SIG-M5 (cell line): ENCODE measurements at places on chromosomes 2 and 18.

- DNase-seq, result no peak
Measured at GRCh38 chr2:8701681-8702379, 20.0 kb downstream of the ID2 start.

DNA sequence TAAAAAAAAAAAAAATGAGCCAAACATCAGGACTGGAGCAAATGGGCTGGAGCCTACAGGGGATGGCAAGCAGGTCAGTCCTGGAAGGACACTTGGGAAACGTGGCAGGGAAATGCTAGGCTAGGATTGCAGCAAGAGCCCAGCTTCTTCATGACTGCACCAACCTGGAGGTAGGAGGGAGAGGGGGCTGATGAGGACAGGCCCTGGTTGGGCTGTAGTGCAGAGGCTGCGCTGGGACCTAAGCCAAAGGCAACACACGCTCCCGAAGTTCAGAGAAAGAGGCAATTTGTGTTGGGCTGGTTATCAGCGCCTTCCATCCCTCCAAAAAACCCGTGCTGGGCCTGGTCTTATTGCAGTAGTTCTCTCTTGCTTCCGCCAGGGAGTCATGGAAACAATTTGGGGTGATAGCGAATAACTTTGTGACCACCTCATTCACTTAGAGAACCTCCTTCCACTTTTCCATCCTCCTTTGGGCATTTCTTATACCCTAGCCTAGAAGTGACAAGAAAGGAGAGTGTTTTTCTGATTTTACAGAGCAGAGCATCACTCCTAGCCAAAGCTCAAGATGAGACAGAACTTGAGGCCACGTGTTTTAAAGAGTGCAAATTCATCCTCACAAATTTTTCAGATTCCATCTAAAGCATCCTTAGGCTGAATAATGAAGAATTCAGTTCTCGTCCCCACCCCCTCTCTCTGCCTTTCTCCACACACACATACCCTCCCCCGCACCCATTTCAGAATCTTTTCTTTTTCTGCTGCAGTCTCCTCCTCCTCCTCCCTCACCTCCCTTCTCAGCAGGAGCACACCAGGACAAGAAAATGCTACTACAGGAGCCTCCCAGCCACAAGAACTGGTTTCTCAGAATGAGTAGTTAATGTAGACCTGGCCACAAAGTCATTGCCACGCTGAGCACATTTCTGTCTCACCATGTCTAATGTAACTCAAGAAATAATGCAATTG lies 82.5 kb upstream of the STPG4 start:
- no peak for DNase-seq

- no peak for DNase-seq
Measured at GRCh38 chr2:95343429-95344214, 46.5 kb downstream of the KCNIP3 start.

DNA sequence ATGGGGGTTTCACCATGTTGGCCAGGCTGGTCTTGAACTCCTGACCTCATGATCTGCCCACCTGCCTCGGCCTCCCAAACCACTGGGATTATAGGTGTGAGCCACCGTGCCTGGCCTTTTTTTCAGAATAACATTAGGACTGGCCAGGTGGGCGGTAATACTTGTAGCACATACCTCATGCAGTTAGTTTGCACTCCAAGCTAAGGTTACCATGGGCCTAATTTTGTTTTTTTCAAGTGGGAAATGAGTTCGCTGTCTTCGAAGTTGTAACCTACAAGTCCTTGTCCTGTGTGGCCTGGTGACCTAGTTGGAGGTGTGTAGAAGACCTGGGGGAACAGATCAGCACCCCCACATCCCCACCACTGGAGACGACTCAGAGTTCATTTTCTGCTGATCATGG lies 74.8 kb downstream of the LYPD1 start:
- DNase-seq, result no peak

GRCh38 chr2:15127301-15127700 lies 433.8 kb downstream of the NBAS start:
- no peak for DNase-seq

GRCh38 chr18:62767836-62768557 lies 52.7 kb downstream of the PHLPP1 start:
- DNase-seq, result no peak

GRCh38 chr18:56233595-56233994 lies 404.8 kb downstream of the TXNL1 start:
- no peak for DNase-seq

DNA sequence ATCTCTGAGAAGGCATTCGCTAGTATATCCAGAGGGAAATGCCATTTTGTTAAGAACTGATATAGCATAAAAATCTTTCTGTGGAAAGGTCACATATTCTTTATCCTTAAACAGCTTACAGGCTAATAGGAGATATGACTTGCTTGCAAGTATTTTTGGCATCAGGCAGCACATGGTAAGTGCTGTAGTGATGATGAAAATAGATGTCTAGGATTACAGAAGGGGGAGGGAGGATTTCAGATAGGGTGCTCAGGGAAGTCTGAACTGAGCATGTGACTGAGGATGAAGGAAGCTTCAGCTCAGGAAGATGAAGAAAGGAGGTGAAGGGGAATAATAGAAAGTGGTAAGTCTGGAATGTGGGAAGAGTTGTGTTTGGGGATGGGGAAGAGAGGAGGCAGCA lies 158.5 kb upstream of the NOSTRIN start:
- no peak for DNase-seq

DNA sequence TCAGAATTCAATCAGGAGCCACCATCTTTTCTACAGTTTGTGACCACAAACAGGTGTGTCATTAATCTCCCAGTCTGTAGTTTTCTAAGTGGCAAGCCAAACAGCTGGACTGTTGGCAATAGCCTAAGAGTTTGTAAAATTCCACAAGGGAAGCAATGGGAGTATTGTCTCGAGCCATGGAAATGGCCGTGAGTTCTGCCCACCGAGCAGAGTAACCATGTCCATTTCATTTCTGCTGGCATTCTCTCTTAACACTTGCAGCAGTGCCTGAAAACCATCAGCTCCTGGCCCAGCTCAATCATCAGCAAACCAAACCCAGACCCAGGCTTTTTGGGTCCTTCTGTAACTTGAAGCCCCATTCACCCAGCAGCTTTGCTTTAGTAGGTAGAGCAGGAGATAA lies 387.8 kb upstream of the CDH7 start:
- DNase-seq, result no peak

- DNase-seq, result no peak
Measured at GRCh38 chr2:30073523-30073922, 73.3 kb upstream of the YPEL5 start.

DNA sequence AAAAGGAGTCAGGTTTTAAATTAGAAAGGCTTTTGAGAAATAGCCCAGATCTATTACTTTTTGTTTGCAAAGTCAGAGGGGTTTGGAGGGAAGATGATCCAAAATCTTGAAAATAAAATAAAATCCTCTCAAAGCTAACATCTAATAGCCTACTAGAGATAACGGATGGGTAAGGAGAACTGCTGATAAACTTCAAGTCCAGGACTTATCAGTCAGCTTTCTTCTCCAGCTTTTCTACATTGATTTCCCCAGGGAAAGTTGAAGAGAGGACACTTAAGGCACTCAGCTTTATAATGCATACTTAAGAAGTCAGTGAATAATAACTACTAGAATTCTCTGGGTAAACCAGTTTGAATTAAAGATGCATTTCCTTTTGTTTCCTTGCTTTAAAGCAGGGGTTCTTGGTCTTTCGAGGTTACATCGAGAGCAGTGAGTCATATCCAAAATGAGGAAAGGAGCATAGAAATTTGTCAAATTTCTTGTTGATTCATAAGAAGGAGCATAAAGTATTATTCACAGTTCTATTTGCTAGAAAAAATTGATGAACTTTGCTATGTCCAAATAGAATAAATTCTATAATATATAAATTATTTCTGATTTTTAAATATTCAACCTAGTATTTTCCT lies 43.2 kb upstream of the ITPRID2 start:
- no peak for DNase-seq

DNA sequence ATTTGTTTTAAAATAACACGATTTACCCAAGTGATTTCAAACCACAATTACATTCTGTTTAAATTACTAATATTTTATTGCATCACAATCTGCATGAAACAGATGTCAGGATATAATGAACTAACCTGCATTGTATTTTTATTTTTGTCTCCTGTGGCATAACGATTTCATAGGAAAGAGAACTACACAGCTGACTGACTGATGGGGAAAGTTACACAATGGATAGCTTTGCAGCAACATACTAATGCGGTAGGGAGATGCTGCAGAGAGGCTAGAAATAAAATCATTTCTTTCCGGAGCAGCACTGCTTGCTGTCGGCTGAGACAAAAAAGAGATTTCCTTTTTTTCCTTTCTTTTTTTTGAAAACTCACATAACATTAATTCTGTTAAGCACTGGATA lies 36.9 kb downstream of the SCN1A start:
- no peak for DNase-seq

GRCh38 chr2:151302879-151303278 lies 13.4 kb upstream of the NMI start:
- DNase-seq, result no peak

GRCh38 chr2:119657466-119658145 lies 21.4 kb upstream of the TMEM177 start:
- DNase-seq, result no peak

DNA sequence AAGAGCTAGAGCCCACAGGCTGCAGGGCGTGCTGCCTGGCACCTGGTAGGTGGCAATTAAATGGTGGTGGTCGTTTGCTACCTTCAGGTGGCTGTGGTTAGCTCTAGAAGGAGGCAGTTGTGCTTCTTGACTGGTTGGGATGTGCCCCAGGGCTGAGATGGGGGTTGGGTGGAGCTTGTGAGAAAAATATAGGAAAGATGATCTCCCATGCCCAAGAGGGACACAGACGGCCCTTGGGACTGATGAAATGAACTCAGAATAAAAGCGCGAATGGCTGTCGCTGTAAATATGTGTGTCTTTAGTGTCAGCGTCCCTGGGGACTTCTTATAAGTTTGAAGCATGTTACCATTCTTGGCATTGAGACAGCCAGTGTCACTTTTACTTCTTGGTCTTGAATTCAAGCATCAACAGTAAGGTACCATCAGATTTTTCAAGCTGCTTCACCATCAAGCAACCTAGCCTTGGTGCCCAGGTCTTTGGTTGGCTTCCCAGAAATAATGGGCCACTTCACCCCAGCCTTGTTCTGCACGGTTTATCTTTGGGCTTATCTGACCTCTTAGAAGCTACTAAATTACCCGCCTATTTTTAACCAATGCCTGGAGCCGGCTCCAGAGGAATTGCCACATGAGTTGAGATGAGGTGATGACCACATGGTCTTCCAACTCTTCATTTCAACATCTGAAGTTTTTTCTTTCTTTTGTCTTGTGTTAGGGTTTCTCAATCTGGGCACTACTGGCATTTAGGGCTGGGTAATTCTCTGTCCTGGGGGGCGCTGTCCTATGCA lies 11.9 kb downstream of the LRRFIP1 start:
- DNase-seq, result no peak

- no peak for DNase-seq
Measured at GRCh38 chr18:68426731-68427315, 288.1 kb downstream of the TMX3 start.

DNA sequence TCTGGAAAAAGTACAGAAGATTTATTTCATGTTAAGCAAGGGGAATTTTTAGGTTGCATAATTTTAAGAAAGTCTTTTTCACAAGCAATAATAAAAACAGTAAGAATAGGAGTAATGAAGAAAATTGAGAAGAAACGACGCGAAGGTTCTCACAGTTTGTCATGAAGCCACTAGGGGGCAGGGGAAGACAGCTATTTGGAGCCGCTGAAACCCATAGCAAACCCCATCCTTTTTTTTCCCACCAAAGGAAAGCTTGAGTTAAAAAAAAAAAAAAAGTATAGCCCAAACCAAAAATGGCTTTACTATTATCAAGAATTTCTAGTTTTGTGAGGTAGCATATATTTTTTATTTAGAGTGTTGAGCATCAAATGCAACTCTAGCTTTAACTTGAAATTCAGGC lies 300.9 kb downstream of the PHLPP1 start:
- DNase-seq, result no peak

GRCh38 chr2:85733121-85733960 lies 20.4 kb upstream of the ATOH8 start:
- no peak for DNase-seq

DNA sequence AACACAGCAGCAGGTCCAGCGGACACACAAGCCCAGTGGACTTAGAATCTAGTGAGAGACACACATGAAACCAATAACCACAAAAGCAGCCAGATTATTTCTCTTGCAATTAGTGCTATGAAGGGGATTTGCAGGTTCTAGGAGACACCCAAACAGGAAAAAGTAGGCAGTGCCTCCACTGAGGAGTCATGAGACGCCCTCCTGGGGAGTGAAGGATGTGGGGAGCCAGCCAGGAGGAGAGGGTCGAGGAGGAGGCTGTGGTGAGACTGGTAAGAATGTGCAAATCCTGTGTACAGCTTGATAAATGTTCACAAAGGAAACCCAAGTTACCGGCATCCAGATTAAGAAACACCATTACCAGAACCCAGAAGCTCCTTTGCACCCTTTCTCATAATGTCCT lies 2.7 kb upstream of the CAPN13 start:
- no peak for DNase-seq

DNA sequence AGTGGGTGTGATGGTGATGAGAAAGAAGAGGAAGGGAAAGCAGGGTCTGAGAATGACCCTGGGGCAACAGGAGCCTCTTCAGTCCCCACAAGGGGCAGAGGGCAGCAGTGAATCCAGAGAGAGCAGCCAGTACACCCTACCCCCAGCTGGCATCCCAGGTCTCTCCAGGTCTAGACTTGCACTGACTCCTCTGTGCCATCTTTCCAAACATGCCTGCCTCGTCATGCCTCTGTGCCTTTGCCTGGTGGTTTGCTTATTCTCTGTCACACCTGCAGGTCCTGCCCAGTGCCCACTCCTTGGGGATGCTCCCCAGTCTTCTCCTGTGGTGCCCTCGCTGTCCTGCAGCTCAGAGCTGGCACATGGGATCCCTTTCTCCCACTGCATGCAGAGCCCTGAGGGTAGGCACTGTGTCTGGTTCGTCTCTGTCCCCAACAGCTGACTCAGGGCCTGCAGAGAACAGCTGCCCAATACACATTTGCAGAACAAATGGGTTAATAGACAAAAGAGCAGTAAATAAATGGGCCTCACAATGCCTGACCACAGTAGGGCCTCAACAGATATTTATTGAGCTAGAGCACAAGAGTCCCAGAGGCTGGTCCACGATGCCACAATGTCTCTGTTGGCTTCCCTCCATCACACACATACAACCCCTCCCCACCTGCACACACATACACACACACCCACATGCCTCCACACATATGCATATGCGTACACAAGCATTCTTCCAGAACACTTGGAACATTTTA lies 89.8 kb downstream of the HS1BP3 start:
- no peak for DNase-seq

GRCh38 chr2:17052001-17052400 lies 386.4 kb upstream of the CYRIA start:
- no peak for DNase-seq
